ENCODE measurements at places on chromosomes 5 and 9.

- DNase-seq, result no peak
Measured at GRCh38 chr5:55021410-55021809, 2.6 kb upstream of the GZMK start.

DNA sequence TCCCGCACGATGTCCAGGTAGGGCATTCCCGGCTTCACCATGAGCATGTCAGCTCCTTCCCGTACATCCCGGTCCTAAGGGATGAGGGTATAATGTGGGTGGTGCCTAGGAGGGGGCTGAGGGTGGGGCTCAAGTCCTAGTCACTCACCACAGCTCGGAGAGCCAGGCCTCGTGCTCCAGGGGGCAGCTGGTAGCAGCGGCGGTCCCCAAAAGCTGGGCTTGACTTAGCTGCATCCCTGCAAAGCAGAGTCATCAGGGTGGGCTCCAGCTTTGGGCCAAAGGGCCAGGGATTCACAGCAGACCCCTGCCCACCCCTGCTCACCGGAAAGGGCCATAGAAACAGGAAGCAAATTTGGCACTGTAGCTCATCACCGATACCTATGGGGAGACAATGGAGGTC is 11.6 kb downstream of the ALAD start:
- DNase-seq, result no peak

GRCh38 chr5:93622240-93622885 is 39.3 kb downstream of the NR2F1 start:
- peak; percentile 51 for DNase-seq

GRCh38 chr9:119834064-119834620 is 464.9 kb upstream of the BRINP1 start:
- DNase-seq, result no peak

- peak; percentile 11 for DNase-seq
Measured at GRCh38 chr5:101942321-101942882, 353.7 kb downstream of the SLCO4C1 start.

DNA sequence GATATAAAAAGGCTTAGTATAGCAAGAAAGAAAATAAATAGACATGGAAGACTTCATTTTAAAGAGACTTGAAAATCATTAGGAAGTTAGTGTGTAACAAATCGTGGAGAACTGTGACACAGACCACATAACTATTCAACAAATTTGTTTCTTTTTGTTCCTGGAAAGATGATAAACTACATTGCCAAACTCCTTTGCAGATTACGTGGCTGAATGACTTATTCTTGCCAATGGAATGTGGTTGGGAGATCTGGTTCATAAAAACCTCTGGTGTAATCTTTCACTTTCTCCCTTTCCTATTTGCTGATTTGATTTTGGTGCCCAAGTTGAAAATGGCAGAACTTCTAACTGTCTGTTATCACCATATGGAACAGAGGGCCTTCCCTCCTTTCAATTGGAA is 328.9 kb upstream of the MEF2C start:
- DNase-seq, result peak; percentile 85

GRCh38 chr5:104699438-104699837 is 1136.8 kb upstream of the NUDT12 start:
- no peak for DNase-seq

DNA sequence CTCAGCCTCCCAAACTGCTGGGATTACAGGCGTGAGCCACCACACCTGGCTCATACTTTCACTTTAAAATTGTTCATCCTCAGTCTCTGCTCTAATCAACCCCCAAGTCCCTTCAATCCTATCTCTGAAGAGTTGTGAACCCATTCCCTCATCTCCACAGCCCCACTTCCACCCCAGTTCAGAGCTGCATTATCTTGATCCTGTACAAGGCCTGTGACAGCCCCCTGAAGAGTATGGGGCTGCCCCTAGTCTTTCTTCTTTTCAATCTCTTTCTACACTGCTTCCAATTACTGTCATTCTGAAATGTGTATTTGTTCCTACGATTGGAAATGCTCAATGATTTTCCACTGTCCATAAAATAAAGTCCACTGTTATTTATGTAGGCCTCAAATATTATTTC is 588.3 kb downstream of the RAB3C start:
- DNase-seq, result no peak

DNA sequence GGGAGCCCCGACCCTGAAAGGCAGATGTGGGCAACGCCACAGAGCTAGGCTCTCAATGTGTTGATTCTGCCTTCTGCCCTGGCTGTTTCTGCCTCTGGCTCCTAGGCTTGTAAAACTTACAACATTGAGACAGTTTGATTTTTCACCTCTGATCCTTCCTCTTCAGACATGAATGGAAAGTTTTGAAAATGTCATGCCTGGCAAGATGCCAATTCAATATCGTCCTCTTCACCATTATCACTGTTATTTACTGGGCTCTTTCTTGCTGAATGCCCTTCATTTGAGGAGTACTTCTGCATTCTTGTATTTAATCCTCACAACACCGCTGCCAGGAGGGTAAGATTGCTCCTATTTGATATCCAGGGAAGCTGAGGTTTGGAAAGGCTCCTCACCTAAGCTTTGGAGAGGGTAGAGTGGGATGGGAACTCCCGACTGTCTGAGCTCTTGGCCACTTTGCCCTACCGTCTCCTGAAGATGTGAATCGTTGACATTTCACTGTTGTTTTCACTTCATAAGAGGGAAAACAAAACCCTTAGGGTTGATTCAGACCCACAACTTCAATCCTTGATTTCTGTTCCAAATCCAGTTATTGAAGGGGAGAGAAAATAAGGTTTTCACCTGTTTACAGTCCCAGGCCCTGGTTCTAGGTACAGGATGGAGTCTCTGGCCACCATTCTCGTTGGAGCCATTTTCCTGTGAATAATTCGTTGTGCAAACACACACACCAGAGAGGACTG is 12.7 kb upstream of the FGF1 start:
- no peak for DNase-seq

DNA sequence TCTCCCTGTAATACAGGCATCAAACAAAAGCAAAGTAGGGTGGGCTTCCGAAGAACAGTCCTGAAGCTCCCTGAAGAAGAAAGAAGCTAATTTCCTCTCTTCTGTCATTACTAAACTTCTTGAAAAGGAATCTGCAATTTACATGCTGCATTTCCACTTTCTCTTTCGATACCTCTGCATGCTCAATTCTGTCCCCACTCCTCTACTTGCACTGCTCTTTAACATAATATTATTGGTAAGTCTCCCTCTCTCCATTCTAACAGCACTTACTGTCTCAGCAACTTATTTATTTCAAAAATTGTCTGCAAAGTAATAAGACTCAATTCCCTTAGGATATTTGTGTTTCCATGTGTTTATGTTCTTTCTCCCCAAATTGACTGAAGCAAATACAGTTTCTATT is 3.9 kb upstream of the PLPP1 start:
- no peak for DNase-seq

GRCh38 chr5:125696762-125697161 is 726.4 kb upstream of the GRAMD2B start:
- DNase-seq, result peak; percentile 93

- no peak for DNase-seq
Measured at GRCh38 chr5:141919218-141920119, 4.2 kb upstream of the DELE1 start.

DNA sequence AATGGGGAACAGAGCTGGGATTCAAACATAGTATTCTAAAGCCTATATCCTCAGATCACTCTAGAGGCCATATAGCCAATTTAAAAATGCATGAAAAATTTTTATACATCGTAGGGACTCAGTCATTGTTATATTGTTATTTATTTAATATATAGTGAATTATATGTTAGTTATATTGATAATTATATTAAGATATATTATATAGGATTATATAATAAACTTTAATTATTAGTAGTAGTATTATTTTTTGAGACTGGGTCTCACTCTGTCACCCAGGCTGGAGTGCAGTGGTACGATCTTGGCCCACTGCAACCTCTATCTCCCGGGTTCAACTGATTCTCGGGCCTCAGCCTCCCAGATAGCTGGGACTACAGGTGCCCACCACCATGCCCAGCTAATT is 65.7 kb upstream of the DPYSL3 start:
- no peak for DNase-seq

DNA sequence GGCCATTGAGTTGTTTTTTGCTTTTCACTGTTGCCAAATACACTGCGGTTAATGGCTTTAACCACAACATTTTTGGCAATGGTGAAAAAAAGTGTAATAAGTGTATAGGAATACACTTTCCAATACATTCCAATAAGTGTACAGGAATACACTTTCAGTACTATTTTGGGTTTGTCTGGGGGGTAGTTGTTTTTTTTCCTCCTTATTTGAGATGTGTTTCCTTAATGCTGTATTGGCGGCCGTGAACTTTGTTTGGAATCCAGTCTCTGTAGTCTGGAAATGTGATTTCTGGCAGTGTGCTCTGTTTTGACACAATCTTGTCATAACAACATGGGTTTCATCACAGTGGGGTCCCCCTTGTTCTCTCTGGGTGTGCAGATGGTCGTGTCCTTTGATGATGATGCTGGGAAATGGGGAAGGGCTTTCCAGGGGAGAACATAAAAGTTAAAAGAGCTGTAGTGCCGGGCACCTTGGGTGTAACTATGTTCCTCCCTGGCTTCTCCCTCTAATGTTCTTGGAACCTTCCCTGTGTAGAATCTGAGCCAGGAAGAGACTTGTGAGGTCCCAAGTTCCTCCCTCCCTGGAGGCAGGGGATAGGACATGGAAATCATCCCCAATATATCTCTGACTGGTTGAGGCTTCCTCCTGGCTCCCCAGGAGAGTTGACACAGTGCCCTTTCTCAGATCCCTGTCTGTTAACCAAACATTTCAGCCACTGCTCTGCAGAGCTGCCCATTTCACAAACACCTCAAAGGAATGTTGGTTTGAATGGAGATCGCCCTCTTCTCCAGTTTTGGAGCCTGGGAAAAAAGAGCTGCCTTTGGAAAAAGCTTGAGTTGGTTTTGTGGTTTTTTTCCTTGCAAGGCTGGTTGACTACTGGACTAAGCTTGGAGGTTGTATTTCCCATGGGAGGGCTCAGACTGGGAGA is 44.8 kb downstream of the RCL1 start:
- peak; percentile 99 for DNase-seq

DNA sequence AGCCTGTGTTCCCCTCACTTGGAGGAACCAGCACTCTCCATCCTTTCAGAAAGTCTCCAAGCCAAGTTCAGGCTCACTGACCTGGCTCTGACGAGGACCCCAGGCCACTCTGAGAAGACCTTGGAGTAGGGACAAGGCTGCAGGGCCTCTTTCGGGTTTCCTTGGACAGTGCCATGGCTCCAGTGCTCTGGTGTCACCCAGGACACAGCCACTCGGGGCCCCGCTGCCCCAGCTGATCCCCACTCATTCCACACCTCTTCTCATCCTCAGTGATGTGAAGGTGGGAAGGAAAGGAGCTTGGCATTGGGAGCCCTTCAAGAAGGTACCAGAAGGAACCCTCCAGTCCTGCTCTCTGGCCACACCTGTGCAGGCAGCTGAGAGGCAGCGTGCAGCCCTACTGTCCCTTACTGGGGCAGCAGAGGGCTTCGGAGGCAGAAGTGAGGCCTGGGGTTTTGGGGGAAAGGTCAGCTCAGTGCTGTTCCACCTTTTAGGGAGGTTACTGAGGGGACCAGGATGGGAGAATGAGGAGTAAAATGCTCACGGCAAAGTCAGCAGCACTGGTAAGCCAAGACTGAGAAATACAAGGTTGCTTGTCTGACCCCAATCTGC is 4.7 kb upstream of the NUP214 start:
- no peak for DNase-seq

DNA sequence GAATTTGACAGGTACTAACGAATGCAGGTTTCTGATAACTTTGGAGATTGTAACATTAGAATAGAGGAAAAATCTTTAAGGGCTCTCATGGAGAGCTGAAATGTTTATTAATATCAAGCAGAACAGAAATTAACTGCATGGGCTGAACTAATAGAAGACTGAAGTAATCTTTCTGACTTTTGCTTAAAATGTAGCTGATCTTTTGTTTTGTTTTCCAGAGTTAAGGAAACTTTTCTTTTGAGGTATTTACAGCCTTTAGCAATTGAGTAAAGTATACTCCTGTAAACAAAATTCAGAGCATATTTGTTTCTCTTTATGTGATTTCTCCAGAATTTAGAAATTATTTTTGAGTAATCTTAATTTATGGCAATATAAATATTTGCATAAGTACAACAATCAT is 43.9 kb downstream of the SHC3 start:
- no peak for DNase-seq

DNA sequence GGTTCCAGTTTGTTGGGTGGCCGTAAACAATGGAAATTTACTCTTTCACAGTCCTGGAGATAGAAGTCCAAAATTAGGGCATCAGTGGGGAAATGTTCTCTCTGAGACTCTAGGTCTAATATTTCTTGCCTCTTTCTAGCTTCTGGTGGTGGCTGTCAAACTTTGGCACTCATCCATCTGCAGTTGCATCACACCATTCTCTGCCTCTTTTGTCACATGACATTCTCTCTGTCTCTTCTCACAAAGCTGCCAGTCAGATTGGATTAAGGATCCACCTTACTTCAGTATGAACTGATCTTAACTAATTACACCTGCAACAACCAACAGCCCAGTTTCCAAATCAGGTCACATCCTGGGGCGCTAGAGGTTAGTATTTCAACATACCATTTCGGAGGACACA is 222.9 kb upstream of the FTMT start:
- DNase-seq, result peak; percentile 6

- DNase-seq, result no peak
Measured at GRCh38 chr9:107650995-107651394, 161.4 kb upstream of the KLF4 start.

GRCh38 chr9:93582115-93582514 is 5.7 kb downstream of the PHF2 start:
- DNase-seq, result no peak

- no peak for DNase-seq
Measured at GRCh38 chr5:141484310-141484640, 555 bp upstream of the PCDHGC4 start.

DNA sequence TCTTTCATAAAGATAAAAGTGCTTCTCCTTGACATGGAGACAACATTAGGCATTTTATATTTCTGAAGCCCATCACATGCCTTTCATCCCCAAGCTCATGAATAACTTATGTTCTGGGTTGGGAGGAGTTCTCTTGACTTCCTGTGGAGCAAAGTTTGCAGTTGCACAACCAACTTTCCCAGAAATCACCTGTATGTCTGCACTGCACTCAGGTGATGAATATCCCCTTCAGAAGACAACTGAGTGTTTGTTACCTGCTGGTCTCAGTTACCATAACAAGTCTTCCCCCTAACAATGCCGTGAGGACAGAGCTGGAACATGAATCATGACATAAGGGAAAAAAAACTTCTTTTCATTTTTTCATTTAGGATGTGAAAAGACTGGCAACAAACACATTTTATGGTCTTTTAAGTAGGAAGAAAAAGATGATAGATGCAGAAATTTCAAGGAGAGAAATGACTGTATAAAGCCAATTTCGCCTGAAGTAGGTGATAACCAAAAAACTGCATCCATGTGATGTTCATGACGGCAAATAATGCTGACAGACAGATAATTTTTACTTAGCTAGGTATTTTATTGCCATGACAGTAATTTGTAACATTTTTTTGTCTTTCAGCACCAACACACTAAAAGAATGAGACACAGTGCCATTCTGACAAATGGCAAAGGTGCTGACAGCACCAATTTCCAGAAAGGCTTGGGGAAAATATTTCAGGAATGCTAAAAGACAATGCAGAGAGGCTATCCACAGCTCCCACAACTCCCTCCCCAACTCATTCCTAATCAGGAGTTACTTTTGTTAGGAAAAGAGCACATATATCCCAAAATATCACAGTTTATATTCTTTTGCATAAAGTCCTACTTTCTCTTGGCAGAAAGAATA is 656.3 kb downstream of the PRELID2 start:
- DNase-seq, result peak; percentile 30

- DNase-seq, result peak; percentile 7
Measured at GRCh38 chr9:130042406-130042884, 544 bp downstream of the FNBP1 start.

GRCh38 chr5:153267506-153267905 is 223.0 kb upstream of the GRIA1 start:
- no peak for DNase-seq

- DNase-seq, result no peak
Measured at GRCh38 chr9:109319017-109319625, 1.7 kb downstream of the EPB41L4B start.
